ENCODE measurements at places on chromosomes 13 and 19. TPM values are rescaled to one million over a fixed set of nuclear protein-coding genes. Genes with fewer than 3 reads are reported as not detected.

The PIP5K1C gene
- 85.4 TPM for total RNA-seq

The KLF2 gene
- total RNA-seq, result 97.8 TPM

The FXYD1 gene
- 183 TPM for total RNA-seq

The OVOL3 gene
- total RNA-seq, result not detected

The IRGC gene
- not detected for total RNA-seq

The ZNF93 gene
- 4.5 TPM for total RNA-seq

The IRF2BP1 gene
- total RNA-seq, result 14.5 TPM

The ZNF66 gene
- 5.4 TPM for total RNA-seq

The FFAR1 gene
- total RNA-seq, result not detected

The TEX26 gene
- total RNA-seq, result 0.56 TPM

The SHISA7 gene
- total RNA-seq, result not detected

The PRR19 gene
- not detected for total RNA-seq

The PCCA gene
- 32.0 TPM for total RNA-seq

The B3GNT8 gene
- total RNA-seq, result 4.2 TPM

DNA sequence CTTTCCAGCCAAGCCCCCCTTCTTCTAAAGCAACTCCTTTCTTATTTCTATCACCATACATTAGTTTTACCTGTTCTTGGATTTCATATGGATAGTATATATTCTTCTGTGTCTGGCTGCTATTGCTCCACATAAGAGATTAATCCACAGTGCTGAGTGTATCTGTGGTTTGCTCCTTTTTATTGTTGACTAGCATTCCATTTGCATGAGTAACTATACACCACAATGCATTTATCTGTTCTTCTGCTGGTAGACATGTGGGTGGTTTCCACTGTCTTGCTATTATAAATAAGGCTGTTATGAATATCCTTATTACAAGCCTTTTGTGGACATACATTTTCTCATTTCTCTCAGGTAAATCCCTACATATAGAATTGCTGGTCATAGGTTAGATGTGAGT is 138.2 kb downstream of the SLC7A1 start:
- no peak for DNase-seq

GRCh38 chr13:45040622-45041021 is 51.3 kb downstream of the GPALPP1 start:
- DNase-seq, result no peak

- DNase-seq, result no peak
Observed at GRCh38 chr13:73602295-73602694, 531.9 kb downstream of the KLF12 start.

DNA sequence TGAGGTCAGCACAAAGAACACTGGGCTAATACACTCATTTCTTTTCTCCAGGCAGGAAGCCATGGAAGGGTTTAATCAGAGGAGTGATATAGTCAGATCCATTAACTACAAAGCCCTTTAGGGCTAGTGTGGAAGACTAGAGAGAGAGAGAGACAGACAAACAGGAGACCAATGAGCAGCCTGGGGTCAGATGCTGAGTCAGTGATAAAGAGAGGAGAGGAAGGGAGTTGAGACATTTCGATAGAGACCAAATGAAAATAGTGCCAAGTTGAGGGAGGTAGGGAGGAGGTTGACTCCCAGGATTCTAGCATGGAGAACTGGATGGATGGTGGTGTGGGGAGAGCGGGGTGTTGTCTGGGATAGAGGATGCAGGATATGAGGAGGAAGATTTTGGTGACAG is 18.2 kb downstream of the ZNF473 start:
- DNase-seq, result no peak

- no peak for DNase-seq
Observed at GRCh38 chr13:23356368-23356767, 77.1 kb downstream of the SACS start.

DNA sequence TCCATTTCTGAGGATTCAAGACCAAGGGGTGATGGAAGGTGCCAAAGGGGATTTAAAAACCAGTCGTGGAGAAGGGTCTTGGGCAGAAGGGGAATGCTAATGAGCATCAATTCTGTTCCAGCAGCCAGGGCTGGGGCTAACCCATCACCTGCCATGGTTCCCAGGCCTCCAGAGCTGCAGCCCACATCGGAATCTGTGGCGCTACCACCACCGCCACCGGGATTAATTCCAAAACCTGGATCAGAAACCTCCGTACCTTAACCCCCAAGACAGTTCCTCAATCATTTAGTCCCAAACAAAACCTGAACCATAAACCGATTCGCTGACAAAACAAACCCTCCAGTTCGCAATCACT is 583 bp downstream of the ZNF615 start:
- no peak for DNase-seq

DNA sequence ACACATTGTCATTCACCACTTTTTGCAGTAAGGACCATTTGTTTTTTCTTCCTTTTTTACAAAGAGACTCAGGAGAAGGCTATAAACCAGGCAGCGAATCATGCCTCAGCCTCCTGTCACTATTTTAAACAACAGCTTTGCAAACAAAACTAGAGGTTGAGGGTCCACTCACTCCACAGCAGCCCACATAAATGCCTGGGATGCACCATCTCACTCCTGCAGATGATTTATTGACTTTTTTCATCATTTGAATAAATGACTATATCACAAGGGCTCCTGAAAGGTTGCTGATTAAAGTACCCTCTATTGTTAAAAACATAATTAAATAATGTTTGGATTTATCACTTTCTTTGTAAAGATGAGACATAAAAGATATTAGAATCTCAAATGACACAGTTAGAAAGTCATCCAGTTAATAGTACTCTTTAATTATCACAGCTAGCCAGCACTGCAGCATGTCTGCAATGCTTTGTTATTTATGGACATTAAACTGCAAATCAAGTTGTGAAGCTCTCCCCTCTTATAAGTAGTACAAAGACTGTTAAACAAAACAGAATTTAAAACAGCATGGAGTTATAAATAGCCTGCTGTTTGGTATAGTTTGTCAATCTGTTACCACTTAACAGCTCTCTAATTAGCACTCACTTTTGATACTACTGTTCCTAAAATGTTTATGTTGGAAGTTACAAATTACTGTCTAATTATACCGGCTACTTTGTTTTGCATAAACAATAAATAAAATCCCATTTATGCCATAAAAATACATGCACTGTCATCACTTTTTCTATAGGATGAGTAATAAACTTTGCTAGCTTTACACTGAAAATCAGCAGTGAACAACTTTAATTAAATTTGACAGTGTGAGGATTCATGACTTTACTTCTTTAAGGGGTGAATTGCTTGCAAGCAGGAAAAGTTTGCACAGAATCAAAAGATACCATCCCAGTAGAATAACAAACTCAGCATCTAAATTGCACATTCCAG is 853.2 kb downstream of the UQCRFS1 start:
- no peak for DNase-seq

GRCh38 chr13:37361608-37362007 is 237.0 kb downstream of the POSTN start:
- no peak for DNase-seq

DNA sequence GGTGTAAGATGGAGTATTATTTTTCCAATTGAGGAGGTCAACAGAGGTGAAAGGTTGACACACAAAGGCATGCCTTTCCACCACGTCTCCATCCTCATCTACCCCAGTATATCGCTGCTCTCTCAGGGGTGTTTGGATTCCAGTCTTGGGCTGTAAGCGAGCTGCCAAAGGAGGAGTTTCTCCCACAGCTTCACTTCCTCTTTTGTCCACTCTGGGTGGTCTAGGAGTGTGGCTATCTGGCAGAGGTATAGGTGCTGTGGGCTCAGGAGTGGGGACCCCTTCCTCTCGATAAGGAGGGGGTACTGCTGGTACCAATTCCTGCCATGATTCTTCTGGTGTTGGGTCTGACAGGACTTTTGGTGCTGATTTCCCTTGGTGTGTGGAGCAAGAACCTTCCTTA is 39.4 kb downstream of the ZNF846 start:
- no peak for DNase-seq

GRCh38 chr13:49711218-49711863 is 20.1 kb upstream of the EBPL start:
- no peak for DNase-seq

DNA sequence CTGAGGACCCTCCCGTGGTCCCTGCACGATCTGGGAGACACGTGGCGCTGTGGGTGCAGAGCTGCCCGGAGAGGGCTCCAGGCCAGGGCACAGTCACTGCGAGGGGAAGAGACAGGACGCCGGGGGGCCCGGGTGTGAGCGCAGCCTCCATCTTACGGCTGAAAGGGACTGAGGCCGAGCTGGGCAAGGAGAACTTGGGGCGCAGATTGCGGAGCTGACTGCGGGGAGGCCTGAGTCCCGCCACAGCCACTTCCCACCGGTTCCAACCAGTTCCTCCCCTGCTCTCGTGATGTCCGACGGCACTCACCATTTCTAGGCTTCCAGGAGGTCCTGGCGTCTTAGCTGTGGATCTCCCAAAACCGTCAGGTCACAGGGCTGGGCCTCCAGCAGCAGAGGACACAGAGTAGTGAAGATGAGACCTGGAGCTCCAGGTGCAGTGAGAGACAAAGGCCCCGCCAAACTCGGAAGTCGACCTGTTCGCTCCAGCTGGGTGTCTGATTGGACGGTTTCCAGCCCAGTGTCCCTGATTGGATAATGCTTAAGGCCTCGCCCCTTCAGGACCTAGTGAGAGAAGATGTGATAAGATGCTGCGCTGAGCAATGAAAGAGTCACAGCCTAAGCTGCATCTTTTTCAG is 4.8 kb upstream of the ZNF253 start:
- DNase-seq, result no peak
